ENCODE measurements at places on chromosomes 5 and 9. TPM values are rescaled to one million over a fixed set of nuclear protein-coding genes. Genes with fewer than 3 reads are reported as not detected.

- no peak for DNase-seq
Observed at GRCh38 chr9:114119242-114120191, 20.4 kb upstream of the KIF12 start.

The SOWAHA gene
- 2.3 TPM for total RNA-seq

GRCh38 chr9:12851341-12852090, 76.7 kb downstream of the LURAP1L start:
- no peak for DNase-seq

The SLC4A9 gene
- not detected for total RNA-seq

The SLC6A3 gene
- not detected for total RNA-seq

DNA sequence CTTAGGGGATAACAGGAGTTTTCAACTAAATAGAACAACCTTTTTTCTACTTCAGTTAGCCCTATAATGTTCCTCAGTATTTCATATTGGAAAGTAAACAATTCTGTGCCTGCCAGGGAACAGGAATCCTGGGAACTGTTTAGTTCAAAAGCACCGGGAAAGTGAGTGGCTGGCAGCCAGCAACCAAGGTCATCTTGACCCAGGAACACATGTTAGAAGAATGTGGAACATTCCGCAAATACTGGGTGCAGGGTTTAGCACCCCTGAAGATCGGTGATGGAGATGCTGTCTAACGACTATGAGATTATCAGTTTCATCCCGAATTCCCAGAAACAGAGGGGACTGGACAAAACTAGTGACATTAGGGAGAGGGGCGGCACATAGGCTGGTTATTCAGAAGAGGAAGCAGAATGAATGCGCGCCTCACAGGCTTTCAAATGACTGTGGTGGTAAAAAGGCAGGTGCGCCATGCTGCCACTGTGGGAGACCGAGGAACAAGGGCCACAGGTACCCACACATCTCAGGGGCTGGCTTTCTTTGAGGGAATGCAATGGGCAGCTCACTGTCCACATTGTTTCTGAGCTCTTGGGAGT, 51.2 kb downstream of the IPPK start:
- peak; percentile 46 for DNase-seq

- no peak for DNase-seq
Observed at GRCh38 chr9:107336718-107337360, 53.8 kb downstream of the RAD23B start.

GRCh38 chr9:131310833-131311554, 21.5 kb downstream of the PLPP7 start:
- no peak for DNase-seq

- no peak for DNase-seq
Observed at GRCh38 chr5:167642779-167643517, 648.5 kb upstream of the WWC1 start.

GRCh38 chr9:91502913-91503672, 79.5 kb upstream of the NFIL3 start:
- DNase-seq: no peak

- no peak for DNase-seq
Observed at GRCh38 chr9:17322882-17323864, 188.3 kb downstream of the CNTLN start.

The CRHBP gene
- total RNA-seq: not detected

- DNase-seq: no peak
Observed at GRCh38 chr9:14627513-14627912, 65.7 kb downstream of the ZDHHC21 start.

DNA sequence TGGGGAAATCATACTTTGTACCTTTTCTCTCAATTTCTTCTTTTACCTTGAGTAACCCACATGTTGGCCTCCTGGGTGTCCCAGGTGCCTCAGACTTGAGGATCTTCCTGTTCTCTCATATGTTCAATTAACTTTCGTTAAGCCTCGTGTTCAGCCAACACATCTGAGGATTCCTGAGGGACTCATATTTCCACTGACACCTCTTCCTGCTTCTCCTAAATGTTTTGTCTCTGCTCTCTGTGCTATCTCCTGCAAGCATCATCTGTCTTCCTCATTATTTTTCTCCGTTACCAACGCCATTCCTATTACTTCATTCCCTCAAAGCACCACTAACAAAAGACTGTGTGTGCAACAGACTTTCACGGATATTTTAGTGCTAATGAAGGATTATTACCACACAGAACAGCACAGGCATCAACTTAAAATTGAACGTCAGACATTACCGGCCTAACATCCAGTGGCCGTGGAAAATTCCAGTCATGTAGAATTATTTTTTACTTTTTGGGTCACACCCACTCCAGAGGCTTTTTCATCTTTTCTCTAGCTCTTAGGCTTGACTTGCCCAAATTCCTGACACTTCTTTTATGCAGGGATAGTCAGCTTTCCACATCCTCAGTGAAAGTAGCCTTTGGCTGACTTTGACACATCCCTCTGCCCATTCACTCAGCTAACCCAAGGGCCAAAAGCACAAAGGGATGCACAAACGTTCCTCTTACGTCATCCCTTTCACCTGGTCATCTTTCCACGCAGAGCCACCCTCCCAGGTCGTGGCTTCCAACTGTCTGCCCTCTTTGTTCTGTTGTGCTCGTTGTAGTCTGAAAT, 46.0 kb upstream of the OSMR start:
- DNase-seq: no peak

The TAF11L11 gene
- total RNA-seq: not detected

- no peak for DNase-seq
Observed at GRCh38 chr5:13632676-13633075, 311.8 kb downstream of the DNAH5 start.
